ENCODE measurements at places on chromosomes 3 and 15. TPM values are rescaled to one million over a fixed set of nuclear protein-coding genes. Genes with fewer than 3 reads are reported as not detected.

DNA sequence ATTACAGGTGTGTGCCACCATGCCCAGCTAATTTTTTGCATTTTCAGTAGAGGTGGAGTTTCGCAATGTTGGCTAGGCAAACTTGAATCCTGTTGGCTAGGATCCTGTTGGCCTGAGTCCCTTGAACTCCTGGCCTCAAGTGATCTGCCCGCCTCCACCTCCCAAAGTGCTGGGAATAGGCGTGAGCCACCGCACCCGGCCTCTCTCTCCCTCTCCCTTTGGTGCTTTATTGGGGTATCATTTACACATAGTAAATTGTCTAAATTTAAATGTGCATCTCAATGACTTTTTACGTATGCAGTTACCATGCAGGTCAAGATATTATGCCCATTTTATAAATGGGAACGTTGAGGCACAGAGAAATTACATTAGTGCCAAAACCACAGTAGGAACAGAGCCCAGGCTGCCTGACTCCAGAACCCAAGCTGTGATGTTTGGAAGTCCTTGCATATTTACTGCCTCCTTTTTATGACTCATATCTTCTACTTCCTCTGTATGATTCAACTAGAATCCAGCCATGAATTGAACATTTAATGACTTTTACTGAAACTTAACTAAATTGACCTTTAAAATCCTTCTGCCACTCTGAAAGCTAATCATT lies 34.0 kb upstream of the RPP14 start:
- DNase-seq: peak; percentile 57

- no peak for DNase-seq
These were observed 54.0 kb downstream of the OTOL1 start for GRCh38 chr3:161550491-161551195.

DNA sequence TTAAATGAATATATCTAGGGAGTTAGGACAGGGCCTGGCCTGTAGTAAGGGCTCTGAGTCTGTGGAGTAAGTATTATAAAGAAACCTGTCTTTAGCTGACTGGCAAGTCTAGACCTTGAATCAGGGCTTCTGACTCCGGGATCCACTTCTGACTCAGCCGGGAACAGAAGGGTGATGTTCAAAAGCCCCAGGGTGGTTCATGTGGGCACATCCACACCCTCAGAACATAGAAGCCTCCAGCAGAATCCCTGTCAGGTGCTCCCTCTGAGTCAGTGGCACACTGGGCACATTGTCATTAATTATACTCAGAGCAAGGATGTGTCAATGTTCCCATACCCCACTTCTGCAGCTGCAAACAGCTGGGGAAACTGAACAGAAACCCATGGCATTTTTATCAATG lies 26.7 kb upstream of the SNRK start:
- DNase-seq: peak; percentile 96

Gene ZKSCAN7
- 0.77 TPM for polyA plus RNA-seq
